Stimulated activated CD8-positive, alpha-beta memory T cell treated with anti-CD3 and anti-CD28 coated beads, Interleukin-15, amount 100 ng/mL, for 24 hours (primary cell): ENCODE measurements at places on chromosomes 2 and 18.
A peak's percentile ranks its signal among the peaks of the same experiment; 100 is the strongest.

DNA sequence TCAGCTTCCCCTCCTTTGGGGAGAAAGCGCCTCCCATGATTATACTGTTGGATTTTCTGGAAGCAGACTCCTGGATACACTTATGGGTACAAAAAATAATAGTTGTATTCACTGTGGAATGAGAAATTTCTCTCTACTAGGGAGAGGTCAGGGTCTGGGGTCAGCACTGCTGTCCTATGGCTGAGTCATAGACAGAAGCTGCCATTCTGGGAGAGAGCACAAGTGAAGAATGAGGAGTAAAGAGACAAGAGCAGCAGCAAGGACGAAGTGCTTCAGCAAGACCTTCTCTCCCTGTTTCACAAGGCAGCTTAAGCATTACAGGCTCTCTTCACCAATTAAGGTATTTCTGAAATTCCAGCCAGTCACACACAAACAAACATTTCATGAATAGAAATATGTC, 10.1 kb upstream of the UNC80 start:
- no peak for DNase-seq

DNA sequence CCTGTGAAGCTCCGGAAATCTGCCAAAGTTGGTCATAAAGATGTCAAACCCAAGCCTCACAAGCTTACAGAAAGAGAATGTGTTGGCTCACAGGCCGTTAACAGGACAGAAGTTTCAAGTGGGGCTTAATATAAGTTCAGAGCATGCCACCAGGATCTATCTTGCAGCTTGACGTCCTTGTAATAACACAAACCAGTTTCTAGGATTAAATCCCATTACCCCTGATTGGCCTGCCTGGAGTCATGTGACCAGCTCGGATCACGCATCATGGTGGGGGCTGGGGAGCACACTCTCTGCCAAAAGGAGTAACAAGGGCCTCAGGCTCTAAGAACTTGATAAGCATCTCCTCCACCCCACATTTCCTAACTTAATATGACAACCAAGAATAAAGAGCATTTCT, 38.9 kb upstream of the SCG2 start:
- DNase-seq: no peak

DNA sequence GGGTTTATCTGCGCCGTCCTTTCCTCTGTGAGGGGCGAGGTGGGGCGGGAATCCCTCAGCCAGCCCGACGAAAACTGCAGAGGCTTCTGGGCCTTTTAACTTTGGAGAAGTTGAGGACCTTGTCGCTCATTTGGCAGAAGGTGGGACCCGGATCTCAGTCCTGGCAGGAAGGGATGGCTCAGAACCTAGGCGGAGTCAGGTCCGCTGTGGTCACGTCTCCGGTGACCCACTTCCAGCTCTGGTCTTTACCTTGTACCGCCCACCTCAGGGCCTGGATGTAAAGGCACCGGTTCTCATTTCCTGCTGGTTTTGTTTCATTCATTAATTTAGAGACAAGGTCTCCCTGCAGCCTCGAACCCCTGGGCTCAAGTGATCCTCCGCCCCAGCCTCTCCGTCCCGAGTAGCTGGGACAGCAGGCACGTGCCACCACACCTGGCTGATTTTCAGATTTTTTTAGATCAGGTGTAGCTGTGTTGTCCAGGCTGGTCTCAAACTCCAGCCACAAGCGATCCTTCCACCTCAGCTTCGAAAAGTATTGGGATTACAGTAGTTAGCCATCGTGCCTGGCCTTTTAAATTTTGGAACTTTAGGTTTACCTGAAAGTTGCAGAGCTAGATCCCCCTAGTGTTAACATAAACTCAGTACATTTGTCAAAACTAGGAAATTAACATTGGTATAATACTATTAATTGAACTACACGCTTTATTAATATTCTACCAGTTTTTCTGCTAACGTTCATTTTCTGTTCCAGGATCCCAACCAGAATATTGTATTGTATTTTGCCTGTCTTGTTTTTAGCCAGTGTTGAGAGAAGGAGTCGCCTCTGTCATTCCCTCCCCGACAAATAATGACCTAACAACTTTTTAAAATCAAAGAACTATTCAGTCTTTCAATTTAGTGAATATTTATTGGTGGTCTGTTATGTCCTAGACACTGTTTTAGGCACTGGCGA, 852 bp downstream of the POLI start:
- peak; percentile 12 for DNase-seq

- DNase-seq: no peak
These were observed 3.2 kb downstream of the SNED1 start for GRCh38 chr2:241001413-241002274.

DNA sequence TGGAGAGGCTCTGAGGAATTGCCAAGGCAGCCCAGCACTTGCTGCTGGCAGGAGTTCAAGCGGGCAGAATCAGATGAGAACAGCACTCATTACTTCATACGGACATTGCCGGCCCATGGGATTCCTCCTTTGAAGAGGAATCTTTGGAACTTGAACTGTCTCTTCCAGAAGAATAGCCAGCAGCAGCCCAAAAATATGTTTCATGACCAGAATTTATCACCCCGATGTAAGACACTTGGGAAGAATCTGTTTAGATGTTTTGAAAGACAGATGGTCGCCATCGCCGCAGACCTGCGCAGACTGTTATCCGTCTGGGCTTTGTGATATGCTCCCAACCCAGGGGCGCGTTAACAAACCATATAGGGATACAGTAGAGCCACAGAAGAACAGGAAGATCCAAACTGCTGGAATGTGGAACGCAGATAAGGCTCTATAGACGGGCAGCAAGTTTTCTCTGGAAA, 3.7 kb upstream of the ADI1 start:
- no peak for DNase-seq

DNA sequence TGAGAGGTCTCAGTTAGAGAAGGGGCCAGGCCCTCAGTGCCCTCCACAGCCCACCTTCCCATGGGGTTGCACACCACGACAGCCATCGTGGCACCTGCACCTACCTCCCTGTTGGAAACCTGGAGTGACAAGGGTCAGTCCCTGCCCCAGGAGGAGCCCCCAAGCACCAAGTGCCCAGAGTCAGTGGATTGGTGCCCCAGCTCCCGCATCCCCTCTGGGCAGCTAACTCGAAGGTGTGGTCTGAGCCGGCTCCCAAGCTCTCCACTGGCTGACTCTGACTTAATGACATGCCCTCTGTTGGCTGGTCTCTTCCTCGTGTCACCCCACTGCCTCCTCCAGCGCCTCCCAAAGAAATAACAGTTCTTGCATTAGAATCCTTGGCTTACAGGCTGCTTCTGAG, 116.4 kb downstream of the NDUFA10 start:
- no peak for DNase-seq

DNA sequence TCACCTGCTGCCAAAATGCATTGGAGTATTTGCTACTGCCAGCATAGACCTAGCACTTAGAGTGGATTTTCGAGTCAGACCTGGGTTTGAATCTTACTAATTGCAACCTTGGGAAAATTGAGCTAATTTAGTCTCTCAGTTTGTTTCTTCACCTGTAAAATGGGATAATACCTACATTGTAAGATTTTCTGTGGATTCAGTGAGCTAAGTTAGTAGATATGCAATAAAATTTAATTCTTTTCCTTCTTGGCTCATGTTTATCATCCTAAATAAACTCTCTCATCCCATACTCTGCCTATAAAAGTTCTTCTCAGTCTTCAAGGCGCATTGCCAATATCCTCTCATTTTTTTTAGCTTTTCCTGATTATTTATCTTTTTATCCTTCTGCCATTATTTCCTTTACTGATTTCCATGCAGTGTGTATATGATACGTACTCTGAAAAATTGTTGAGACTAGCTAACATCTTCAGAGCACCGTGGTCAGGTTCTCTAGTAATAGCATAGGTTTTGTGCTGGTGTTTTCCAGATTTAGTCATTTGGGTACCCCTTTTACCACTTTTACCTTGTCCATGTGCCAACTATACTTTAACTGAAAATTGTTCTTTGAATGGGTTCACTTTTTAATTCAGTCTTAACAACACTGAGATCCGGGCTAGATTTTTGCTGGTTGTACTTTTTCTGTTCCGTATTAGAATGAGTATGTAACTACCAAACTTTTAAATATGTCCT, 7.3 kb downstream of the CEP192 start:
- DNase-seq: no peak

- DNase-seq: no peak
These were observed 61.5 kb downstream of the TANC1 start for GRCh38 chr2:159029936-159030335.

GRCh38 chr2:157726946-157727345, 98.3 kb upstream of the ACVR1C start:
- no peak for DNase-seq

- DNase-seq: no peak
These were observed 206.2 kb downstream of the ARL4C start for GRCh38 chr2:234290671-234291070.

GRCh38 chr18:5707586-5707985, 163.8 kb upstream of the EPB41L3 start:
- no peak for DNase-seq

GRCh38 chr18:22176420-22177326, 7.3 kb downstream of the GATA6 start:
- no peak for DNase-seq

GRCh38 chr2:188813857-188814256, 160.3 kb upstream of the COL3A1 start:
- no peak for DNase-seq

DNA sequence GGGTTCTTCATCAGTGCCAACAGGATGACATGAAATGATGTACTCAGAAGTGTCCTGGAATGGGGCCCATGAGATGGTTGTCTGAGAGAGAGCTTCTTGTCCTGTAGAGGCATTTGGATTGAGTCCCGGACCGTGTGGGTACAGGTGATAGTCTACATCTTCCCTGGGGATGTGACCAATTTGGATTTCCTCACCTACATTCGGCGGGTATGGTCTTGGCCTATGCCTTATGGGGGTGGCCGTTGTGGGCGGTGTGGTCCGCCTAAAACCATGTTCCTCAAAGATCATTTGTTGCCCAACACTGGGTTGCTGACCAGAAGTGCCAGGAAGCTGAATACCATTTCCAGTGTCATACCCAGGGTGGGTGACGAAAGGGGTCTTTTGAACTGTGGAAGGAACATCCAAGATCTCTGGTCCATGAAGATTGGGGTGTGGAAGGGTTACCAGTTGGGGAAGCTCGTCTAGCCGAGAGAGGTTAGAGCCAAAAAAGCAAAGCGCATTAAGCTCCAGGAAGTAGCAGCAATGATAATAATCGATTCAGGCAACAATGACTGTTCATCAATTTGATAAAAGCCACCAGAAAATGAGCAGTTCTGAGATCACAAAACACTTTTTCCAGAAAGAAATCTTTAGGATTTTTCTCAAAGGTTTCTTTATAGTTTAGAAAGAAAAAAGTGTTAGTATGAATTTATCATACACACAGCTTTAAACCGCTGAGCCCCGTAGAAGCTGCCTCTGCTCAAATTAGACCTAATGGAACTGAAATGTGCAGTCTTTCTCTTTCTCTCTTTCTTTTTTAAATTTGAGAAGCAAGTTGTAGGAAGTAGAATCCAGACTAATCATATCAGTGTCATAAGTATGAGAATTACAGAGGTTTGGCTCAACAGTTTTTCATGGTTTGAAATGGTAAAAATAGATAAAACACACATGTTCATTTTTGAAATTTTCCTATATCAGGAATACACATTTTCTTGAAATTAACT, 60.3 kb downstream of the ATIC start:
- DNase-seq: no peak

GRCh38 chr2:181594322-181594721, 62.6 kb downstream of the CERKL start:
- DNase-seq: no peak

- DNase-seq: no peak
These were observed 4.0 kb downstream of the CYP27C1 start for GRCh38 chr2:127216095-127216494.

GRCh38 chr2:237455764-237456163, 31.3 kb upstream of the MLPH start:
- no peak for DNase-seq

- DNase-seq: no peak
These were observed 549.0 kb upstream of the PKDCC start for GRCh38 chr2:41498781-41499180.

GRCh38 chr18:40608226-40608625, 1346.8 kb upstream of the PIK3C3 start:
- no peak for DNase-seq

- DNase-seq: no peak
These were observed 144.5 kb downstream of the USP34 start for GRCh38 chr2:61326423-61326822.

DNA sequence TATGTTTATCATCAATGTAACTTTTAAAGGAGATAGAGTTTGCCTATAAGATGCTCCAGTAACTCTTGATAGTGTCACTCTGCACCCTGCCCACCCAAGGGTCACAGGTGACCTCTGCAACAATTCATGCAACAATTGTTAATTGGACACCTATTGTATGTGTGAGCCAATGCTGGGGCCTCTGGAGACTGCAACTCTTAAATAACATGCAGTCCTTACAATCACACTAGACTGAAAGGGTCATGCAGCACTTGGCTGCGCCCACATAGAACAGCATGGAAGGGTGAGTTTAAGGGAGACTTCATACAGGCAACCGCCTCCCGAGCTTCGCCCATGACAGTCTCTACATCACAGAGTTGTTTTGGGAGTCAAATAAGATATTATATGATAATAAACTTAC, 137.1 kb upstream of the TWIST2 start:
- no peak for DNase-seq

- DNase-seq: no peak
These were observed 80.5 kb downstream of the DGKD start for GRCh38 chr2:233434666-233435330.

DNA sequence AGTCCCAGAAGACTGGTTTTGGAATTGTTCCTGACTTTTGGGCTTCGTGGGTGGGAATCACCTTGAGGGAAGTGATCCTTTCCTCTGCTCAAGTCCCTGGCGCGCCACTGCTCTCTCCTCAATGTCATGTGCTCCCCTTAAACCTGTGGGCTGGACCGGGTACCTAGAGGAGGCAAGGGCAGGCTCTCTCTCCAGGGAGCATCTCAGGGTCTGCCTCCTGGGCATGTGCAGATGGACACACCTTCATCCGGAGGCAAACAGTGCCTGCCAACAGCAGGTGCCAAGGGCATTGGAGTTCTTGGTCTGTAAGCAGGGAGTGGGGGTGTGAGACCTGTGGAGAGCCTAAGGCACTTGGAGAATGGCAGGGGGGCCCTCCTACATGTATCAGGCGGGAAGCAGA, 142.6 kb downstream of the INHBB start:
- DNase-seq: no peak

DNA sequence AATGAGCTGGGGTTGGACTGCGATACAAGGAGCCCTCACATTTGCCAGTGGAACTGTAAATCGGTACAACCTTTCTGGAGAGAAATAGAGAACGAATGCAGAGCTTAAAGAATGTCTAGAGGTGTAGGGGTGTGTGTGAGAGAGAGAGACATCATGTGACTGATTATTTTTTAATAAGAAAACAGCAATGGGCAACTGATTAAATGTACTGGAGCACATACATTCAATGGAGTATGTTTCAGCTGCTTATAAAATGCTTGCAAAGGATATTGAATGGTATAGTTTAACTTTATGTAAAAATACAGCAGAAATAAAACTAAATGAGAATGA, 391 bp upstream of the TMEM17 start:
- DNase-seq: no peak

GRCh38 chr18:79497638-79498081, 101.9 kb downstream of the NFATC1 start:
- no peak for DNase-seq
